ENCODE measurements at places on chromosomes 2 and 18. TPM values are rescaled to one million over a fixed set of nuclear protein-coding genes. Genes with fewer than 3 reads are reported as not detected.

GRCh38 chr2:224690868-224691267 is 25.3 kb downstream of the CCDC195 start:
- H3K27me3 ChIP-seq, result no peaks in the 10 kb centered on the region
- H3K36me3 ChIP-seq, result no peaks in the 10 kb centered on the region
- no peaks in the 10 kb centered on the region for H3K4me1 ChIP-seq

C2orf76 gene
- 9.5 TPM for total RNA-seq

ABCG8 gene
- total RNA-seq, result not detected

DNA sequence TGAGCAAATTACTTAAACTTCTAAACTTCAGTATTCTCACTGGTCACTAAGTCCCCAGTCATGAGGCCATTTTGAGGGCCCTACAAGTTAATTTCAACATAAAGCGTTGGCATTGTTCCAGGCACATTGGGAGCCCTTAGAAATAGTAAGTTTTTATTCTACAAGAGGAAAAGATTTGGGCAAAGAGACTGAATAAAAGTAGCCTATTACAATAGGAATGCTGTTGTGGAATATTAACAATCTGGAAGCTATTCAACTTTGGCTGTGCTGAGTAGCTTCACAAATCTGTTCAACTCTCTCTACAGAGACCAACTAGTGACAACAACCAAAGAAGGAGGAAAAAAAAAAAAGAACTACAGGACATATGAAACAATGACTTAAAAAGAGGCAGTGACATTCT is 1287.5 kb upstream of the NXPH2 start:
- no peak for DNase-seq
- no peak overlapping the region for H3K27ac ChIP-seq
- no peaks in the 10 kb centered on the region for H3K27me3 ChIP-seq

DNA sequence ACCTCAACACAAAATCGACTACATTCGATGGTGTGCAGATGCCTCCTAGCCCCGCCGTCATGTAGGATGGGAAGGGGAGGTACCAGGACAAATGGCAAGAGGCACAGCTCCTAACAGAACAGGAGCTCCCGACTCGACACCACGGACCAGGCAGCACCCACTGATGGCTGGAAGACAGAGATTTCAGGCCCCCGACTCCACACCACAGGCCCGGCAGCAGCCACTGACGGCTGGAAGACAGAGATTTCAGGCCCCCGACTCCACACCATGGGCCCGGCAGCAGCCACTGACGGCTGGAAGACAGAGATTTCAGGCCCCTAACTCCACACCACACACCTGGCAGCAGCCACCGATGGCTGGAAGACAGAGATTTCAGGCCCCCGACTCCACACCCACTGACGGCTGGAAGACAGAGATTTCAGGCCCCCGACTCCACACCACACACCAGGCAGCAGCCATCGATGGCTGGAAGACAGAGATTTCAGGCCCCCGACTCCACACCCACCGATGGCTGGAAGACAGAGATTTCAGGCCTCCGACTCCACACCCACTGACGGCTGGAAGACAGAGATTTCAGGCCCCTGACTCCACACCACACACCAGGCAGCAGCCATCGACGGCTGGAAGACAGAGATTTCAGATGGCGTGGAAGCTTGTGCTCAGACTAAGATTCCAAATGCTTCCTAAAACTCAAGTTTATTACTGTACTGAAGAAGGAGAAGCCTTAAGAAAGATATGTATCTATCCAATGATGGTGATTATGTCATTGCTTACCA is 135.5 kb downstream of the EIPR1 start:
- peaks cover 12% of the 10 kb centered on the region for H3K4me1 ChIP-seq
- no peak for DNase-seq
- peaks cover 19% of the 10 kb centered on the region for H3K36me3 ChIP-seq
- peak overlapping the region; percentile 3 for H3K27ac ChIP-seq
- no peak overlapping the region for H3K4me3 ChIP-seq

PLB1 gene
- 1.3 TPM for total RNA-seq

- DNase-seq, result no peak
- H3K36me3 ChIP-seq, result no peaks in the 10 kb centered on the region
- H3K4me3 ChIP-seq, result no peak overlapping the region
- H3K27ac ChIP-seq, result no peak overlapping the region
- H3K4me1 ChIP-seq, result no peaks in the 10 kb centered on the region
- no peaks in the 10 kb centered on the region for H3K27me3 ChIP-seq
Measured at GRCh38 chr2:85178980-85179411, 45.8 kb downstream of the TCF7L1 start.

GRCh38 chr2:99150706-99151105 is 4.0 kb downstream of the TSGA10 start:
- DNase-seq, result no peak
- H3K27me3 ChIP-seq, result no peaks in the 10 kb centered on the region
- no peak overlapping the region for H3K4me3 ChIP-seq
- no peaks in the 10 kb centered on the region for H3K36me3 ChIP-seq

- DNase-seq, result no peak
- no peak overlapping the region for H3K4me3 ChIP-seq
- no peaks in the 10 kb centered on the region for H3K27me3 ChIP-seq
Measured at GRCh38 chr2:11325961-11326676, 18.3 kb downstream of the ROCK2 start.

GRCh38 chr2:101563849-101564248 is 88.9 kb upstream of the RFX8 start:
- no peaks in the 10 kb centered on the region for H3K27me3 ChIP-seq
- no peak overlapping the region for H3K4me3 ChIP-seq
- H3K36me3 ChIP-seq, result peaks cover 5% of the 10 kb centered on the region
- peaks cover 40% of the 10 kb centered on the region for H3K4me1 ChIP-seq
- H3K27ac ChIP-seq, result no peak overlapping the region

GRCh38 chr2:197152451-197153228 is 157.9 kb downstream of the ANKRD44 start:
- DNase-seq, result peak; percentile 26
- H3K4me3 ChIP-seq, result peak overlapping the region; percentile 47
- peaks cover 15% of the 10 kb centered on the region for H3K36me3 ChIP-seq
- peaks cover 80% of the 10 kb centered on the region for H3K4me1 ChIP-seq
- no peaks in the 10 kb centered on the region for H3K27me3 ChIP-seq
- peak overlapping the region; percentile 60 for H3K27ac ChIP-seq

RIT2 gene
- total RNA-seq, result not detected

ZNF385B gene
- not detected for total RNA-seq

DNA sequence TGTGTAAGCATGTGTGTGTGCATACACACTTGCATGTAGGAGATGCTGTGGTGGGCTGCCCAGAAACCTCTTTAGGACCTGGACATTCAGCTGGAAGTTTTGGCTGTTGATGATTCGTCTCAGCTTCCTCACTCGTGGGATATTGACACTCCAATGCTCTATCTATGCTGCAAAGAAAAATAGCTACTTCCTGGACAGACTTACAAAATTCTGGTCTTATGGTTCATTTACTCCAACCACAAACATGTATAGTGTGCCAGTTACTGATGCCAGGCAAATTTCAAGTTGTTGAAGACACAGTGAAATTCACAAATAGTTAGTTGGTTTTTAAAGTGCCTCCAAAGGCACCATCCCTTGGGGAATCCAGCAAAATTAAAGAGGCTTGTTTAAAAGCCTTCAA is 882.6 kb downstream of the CPS1 start:
- H3K27ac ChIP-seq, result no peak overlapping the region
- H3K4me3 ChIP-seq, result no peak overlapping the region
- no peaks in the 10 kb centered on the region for H3K36me3 ChIP-seq
- DNase-seq, result no peak
- no peaks in the 10 kb centered on the region for H3K27me3 ChIP-seq

DNA sequence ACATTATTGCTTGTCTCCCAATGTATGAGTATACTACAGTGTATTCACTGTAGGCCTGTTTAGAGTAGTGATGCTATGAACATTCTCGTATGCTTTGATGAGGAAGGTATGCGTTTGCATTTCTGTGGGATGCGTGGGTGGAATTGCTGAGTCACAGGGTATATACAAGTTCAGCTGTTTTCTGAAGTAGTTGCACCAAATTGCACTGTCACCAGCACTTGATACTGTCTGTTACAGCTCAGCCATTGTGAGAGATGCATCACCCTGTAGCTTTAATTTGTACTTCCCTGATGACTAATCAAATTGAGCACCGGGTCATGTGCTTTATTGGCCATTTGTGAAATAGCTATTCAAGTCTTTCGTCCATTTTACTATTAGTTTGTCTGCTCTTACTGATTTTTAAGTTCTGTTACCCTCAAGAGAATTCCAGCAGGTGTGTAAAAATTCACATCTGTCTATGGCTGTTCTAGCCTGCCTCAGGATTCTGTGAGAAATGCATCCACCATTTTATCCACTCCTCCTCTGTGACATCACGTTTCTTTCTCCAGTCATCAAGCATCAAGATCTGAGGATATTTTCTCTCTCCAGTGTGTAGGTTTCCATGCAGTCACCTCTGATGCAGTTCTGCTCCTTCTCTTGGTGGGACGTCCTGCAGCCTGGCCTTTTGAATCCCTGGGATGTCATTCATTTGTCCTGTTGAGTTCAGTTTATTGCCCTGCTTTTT is 72.5 kb downstream of the DGKD start:
- peaks cover 83% of the 10 kb centered on the region for H3K4me1 ChIP-seq
- peaks cover 19% of the 10 kb centered on the region for H3K36me3 ChIP-seq

BOLL gene
- 0.12 TPM for total RNA-seq

DNA sequence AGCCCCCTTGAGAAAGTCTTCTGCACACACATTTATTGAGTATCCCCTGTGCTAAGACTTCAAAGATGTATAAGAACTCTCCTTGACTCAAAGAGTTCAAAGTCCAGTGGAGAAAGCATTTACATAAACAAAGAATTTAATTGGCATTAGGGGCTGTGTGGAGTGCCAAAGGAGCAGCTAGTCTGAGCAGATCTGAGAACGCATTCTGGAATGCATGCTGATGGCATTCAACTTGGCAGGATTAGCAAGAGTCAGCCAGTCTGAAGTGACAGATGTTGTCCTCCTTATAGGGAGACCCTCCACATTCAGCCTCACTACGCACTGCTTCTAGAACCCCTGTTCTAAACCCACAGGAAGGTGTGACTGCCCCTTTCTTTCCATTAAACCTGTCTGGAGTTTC is 191.5 kb downstream of the RAD51AP2 start:
- H3K4me1 ChIP-seq, result no peaks in the 10 kb centered on the region
- H3K36me3 ChIP-seq, result no peaks in the 10 kb centered on the region
- no peak for DNase-seq

GRCh38 chr18:63832470-63832869 is 55.0 kb upstream of the SERPINB2 start:
- peaks cover 20% of the 10 kb centered on the region for H3K27me3 ChIP-seq
- H3K4me1 ChIP-seq, result peaks cover 4% of the 10 kb centered on the region
- no peaks in the 10 kb centered on the region for H3K36me3 ChIP-seq
- H3K4me3 ChIP-seq, result no peak overlapping the region
- H3K27ac ChIP-seq, result no peak overlapping the region
- no peak for DNase-seq

GRCh38 chr2:106956416-106956815 is 70.4 kb upstream of the ST6GAL2 start:
- H3K4me1 ChIP-seq, result no peaks in the 10 kb centered on the region
- no peak for DNase-seq
- no peak overlapping the region for H3K27ac ChIP-seq
- no peaks in the 10 kb centered on the region for H3K36me3 ChIP-seq
- H3K4me3 ChIP-seq, result no peak overlapping the region
- H3K27me3 ChIP-seq, result no peaks in the 10 kb centered on the region

DNA sequence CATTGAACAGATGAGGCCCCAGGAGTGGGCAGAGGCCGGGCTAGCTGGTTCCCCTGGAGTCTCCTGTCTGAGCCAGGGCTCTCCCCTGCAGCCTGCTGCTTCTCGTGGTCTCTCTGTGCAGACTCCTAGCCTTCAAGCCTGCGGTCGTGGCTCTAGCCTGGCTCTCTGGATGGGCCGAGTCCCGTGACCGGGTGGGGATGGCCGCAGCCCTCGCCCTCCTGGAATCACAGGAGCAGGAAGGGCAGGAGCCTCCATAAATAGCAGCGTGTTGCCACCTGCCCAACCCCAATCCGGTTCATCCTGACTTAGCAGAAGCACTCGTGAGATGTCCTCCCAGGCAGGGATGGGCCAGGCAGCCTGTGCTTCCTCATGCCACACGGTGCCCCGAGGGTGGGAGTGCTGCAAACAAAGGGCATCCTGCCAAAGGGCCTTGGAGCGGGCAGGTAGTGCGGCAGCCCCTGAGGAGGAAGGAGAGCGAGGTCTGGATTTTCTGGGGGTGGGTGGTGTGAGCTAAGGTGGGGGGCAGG is 43.9 kb downstream of the FOSL2 start:
- no peaks in the 10 kb centered on the region for H3K27me3 ChIP-seq
- H3K4me3 ChIP-seq, result no peak overlapping the region
- no peak overlapping the region for H3K27ac ChIP-seq
- H3K36me3 ChIP-seq, result no peaks in the 10 kb centered on the region
- H3K4me1 ChIP-seq, result peaks cover 22% of the 10 kb centered on the region

ZNF532 gene
- total RNA-seq, result 4.3 TPM

DNA sequence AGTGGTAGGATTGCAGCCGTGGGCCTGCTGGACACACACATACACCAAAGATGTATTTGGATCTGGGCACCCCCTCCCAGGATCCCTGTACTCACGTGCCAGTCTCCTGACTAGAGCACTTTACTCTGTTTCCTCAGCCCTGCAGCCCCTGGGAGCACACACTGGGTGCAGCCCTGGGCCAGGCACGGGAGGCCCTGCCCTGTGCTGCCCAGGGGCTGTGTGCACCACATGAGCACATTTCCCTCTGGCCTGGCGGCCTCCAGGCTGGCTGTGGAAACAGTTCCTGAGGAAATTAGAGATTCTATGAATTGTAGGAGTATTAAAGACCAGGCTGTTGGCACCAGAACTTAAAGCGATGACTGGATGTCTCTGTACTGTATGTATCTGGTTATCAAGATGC is 45.4 kb downstream of the BCL2L11 start:
- no peak overlapping the region for H3K27ac ChIP-seq
- no peak for DNase-seq
- H3K27me3 ChIP-seq, result peaks cover 14% of the 10 kb centered on the region
- peaks cover 39% of the 10 kb centered on the region for H3K4me1 ChIP-seq
- H3K36me3 ChIP-seq, result peaks cover 31% of the 10 kb centered on the region

LAMA1 gene
- not detected for total RNA-seq

GRCh38 chr2:182456784-182457183 is 29.9 kb upstream of the PDE1A start:
- H3K27ac ChIP-seq, result no peak overlapping the region
- no peaks in the 10 kb centered on the region for H3K36me3 ChIP-seq
- DNase-seq, result no peak
- H3K4me1 ChIP-seq, result no peaks in the 10 kb centered on the region
- no peak overlapping the region for H3K4me3 ChIP-seq

IL36B gene
- not detected for total RNA-seq

- H3K27me3 ChIP-seq, result peaks cover 6% of the 10 kb centered on the region
- no peak for DNase-seq
- no peak overlapping the region for H3K27ac ChIP-seq
- no peak overlapping the region for H3K4me3 ChIP-seq
- no peaks in the 10 kb centered on the region for H3K36me3 ChIP-seq
Measured at GRCh38 chr2:132519566-132519965, 103.0 kb downstream of the GPR39 start.

DNA sequence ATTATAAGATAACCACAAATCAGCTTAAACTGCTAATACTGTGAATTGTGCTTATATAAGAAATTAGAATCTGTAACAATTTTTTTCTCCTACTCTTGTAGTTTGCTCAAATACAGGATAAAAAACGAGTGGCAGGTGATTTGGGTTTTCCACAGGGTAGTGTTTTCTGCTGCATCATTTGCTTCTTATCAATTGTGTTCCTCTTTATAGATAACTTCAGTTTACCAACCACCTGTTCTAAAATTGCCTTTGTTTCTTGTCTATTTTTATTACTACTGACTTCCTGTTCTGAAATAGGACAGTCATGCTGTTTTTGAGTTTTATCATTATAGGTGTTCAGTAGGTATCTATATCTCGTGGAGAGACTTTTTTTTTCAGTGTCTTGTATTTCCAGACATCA is 56.9 kb downstream of the MFSD6 start:
- H3K36me3 ChIP-seq, result peaks cover 10% of the 10 kb centered on the region
- DNase-seq, result no peak
- peaks cover 65% of the 10 kb centered on the region for H3K4me1 ChIP-seq
- H3K4me3 ChIP-seq, result no peak overlapping the region
- no peak overlapping the region for H3K27ac ChIP-seq

MPV17 gene
- 80.2 TPM for total RNA-seq
